M059J (cell line): ENCODE measurements at places on chromosomes 5 and 9. TPM values are rescaled to one million over a fixed set of nuclear protein-coding genes. Genes with fewer than 3 reads are reported as not detected.

Gene PCDHA3
- not detected in 2 replicates for total RNA-seq

Gene PLAC8L1
- total RNA-seq: not detected in 2 replicates

Gene TNFSF15
- 0.10 and 0.15 TPM in 2 replicates for total RNA-seq

Gene GPBP1
- 70.5 and 76.5 TPM in 2 replicates for total RNA-seq

Gene NFIB
- total RNA-seq: 2.5 and 4.1 TPM in 2 replicates

Gene SPATA31C1
- not detected in 2 replicates for total RNA-seq

Gene UCK1
- 37.3 and 44.0 TPM in 2 replicates for total RNA-seq

Gene LHX2
- 2.9 and 5.3 TPM in 2 replicates for total RNA-seq
